Fibroblast of villous mesenchyme (primary cell): ENCODE measurements at places on chromosomes 4 and X. TPM values are rescaled to one million over a fixed set of nuclear protein-coding genes. Genes with fewer than 3 reads are reported as not detected.

DNA sequence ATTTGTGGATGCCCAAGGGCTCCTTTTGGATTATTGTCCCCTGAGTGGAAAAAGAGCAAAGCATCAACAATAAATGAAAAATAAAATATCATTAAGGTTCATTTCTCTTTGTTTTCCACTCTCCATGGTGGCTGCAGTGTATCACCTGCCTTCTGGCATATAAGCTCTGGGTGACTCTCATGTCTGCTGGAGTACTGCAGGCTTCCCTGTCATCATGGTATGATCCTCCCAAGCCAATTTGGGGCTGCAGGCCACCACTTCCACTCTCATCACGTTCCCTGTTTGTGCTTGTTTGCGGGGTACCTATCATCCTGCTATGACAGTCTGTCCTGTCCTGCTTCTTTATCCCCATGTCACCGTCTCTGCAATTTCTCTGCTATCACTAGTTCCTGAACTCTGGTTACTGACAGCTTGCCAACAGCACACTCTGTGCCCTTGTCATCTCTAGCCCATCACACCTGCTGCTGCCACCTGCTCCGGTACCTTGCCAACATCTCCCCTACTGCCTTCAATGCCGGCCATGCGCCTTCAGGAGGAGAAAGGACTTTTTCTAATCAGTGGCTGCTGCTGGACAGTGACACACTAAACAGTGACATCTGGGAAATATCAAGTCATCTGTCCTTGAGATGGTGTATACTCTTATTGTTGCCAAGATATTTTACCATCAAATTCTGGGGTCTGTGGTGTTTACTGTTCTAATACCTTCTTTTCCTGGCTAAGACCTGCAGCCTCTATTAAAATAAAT lies 23.0 kb upstream of the FGF5 start:
- no peak for DNase-seq

- no peak for DNase-seq
These were observed 18.3 kb upstream of the HTRA3 start for GRCh38 chr4:8251110-8251883.

DNA sequence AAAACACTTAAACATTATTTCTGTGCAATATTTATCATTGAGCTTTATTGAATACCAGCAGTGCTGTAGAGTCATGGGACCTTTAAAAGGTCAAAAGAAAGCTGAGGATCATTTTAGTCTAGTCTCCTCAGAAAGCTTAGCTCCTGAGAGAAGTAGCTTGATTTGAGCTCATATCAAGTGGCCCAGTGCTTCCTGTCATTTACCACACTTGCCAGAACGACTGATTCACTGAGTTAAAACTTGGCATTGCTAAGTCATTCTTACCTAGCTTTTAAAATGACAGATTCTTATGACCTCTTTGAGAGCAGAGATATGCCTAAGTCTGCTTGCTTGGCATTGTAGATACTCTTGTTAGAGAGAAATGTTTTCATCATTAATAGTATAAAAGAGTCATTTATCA lies 15.2 kb downstream of the SEPTIN11 start:
- DNase-seq, result no peak

DNA sequence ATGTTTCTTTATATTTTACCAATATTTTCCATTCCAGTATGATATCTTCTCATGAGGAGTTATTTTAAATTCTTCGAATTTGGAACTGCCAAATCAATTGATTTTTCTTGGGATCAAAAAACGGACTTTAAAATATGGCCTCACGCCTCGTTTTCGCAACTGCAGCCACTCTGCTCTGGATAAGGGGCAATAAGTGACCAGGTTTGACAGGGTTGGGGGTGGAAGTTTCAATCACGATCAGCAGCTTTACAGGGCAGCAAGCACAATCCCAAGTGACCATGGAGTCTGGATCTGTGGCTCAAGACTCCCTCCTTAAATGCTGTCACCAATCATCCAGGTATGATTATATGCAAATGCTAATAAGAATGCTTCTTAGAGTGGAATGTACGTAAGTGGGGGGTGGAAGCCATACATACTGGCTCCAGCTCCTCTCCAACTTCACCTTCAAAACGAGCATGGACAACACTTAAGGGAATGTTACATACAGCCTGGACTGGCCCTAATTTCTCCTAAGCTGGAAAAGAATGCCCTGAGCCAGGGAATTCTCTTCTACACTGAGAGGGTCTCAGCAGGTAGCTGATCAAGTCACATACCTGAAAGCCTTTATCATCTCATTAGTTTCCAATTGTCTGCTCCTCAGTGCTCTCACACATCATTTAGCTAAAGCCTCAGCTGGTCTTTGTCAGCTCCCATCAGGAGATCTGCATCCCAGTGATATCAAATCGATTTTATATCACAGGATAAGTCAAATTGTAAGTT lies 176.9 kb upstream of the DCAF8L1 start:
- no peak for DNase-seq

The TRIM75 gene
- 0.32 TPM in 1 of 2 replicates, not detected in the other for total RNA-seq

DNA sequence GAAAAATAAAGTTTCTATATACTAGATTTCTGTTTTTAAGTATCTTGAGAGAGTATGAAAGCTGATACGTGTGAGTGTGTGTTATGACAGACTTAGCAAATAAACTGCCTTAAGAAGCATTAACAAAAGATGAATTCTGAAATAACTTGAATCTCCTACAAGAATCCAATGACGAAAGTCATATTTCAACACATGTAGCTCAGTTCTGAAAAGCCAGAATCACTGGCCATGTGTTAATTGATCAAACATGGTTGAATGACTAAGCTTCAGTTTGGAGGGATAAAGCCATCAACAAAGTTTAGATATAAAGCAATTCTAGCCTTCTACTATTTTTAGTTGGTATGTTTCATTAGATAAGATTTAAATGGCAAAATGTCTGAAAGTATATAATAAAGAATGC lies 88.5 kb upstream of the ETNPPL start:
- no peak for DNase-seq

- DNase-seq, result no peak
These were observed 28.5 kb upstream of the CRMP1 start for GRCh38 chr4:5921101-5921980.

- DNase-seq, result no peak
These were observed 119.4 kb downstream of the FANCB start for GRCh38 chrX:14753441-14753840.

DNA sequence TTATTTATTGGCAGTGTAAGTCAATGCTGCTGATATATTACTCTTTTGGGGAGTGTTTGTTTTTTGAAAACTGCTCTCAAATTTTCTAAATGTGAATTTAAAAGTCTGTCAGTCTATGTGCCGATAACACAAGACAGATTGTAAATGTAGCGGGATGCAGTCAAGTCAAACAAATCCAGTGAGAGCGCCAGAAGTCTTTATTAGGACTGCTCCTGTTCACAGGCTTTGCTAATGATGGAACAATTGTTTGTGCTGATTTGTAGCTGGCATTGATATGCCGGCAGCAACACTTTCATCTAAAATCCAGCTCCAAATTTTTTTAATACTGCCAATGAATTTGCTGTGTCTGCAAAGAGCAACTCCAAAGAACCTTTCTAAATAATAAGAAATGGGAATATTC lies 78.7 kb upstream of the TET2 start:
- no peak for DNase-seq

- no peak for DNase-seq
These were observed 88.8 kb downstream of the MAPK10 start for GRCh38 chr4:86271057-86271456.

DNA sequence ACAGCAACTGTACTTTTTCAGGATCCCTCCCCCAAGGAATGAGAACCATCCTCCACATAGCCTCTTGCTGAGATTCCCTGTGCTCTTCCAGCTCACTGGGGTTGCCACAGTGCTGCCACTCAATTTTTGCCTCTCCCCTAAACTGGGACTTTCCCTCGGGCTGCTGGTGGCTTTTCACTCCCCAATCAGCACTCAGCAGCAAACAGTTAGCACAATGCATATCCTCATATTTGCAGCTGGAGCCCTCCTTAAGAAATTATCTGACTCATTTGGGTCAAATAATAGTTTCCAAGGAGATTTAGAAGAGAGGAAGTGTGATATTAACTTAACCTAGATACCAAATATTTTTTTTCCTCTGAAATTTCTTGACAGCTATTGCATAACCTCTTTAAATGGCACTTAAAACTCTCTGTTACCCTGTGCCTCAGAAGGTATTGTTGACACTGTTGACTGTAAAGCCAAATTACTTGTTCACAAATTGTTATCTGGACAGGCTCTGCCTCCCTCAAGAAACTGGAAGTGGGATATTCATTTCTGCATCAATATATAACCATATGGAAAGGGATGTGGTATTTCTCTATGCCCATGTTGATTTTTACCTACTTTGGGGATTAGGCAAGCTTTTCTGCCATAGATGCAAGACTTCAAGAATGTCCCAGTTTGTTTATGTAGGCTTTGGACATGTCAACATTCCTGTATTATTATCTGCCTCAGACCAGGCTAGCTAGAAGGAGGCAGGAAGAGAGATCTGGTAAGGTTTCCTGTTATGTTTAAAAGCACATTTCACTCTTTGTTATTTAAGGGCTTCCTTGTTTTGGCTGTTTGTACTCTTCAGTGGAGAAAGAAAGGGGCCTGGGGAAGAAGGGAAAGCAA lies 58.0 kb downstream of the SEPTIN11 start:
- peak; percentile 90 for DNase-seq

- DNase-seq, result no peak
These were observed 68.8 kb upstream of the STX18 start for GRCh38 chr4:4610672-4611071.

DNA sequence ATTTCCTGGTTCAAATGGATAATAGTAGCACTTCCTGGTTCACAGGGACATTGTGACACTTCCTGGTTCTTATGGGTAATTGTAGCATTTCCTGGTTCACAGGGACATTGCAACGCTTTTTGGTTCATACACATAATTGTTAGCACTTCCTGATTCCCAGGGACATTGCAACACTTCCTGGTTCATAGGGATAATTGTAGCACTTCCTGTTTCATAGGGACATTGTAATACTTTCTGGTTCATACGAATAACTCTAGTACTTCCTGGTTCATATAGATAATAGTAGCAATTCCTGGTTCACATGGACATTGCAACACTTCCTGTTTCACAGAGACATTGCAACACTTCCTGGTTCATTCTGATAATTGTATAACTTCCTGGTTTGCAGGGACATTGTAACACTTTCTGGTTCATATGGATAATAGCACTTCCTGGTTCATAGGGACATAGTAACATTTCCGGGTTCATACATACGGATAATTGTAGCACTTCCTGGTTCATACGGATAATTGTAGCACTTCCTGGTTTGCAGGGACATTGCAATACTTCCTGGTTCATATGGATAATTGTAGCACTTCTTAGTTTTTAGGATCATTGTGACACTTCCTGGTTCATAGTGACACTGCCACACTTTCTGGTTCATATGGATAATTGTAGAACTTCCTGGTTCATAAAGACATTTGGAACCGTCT lies 61.6 kb upstream of the CD99 start:
- no peak for DNase-seq

GRCh38 chr4:60562334-60562733 lies 637.8 kb upstream of the ADGRL3 start:
- DNase-seq, result no peak

The SCD5 gene
- total RNA-seq, result 2.3 and 6.9 TPM in 2 replicates

- peak; percentile 21 for DNase-seq
These were observed 338 bp upstream of the KLHL2 start for GRCh38 chr4:165207016-165207430.

DNA sequence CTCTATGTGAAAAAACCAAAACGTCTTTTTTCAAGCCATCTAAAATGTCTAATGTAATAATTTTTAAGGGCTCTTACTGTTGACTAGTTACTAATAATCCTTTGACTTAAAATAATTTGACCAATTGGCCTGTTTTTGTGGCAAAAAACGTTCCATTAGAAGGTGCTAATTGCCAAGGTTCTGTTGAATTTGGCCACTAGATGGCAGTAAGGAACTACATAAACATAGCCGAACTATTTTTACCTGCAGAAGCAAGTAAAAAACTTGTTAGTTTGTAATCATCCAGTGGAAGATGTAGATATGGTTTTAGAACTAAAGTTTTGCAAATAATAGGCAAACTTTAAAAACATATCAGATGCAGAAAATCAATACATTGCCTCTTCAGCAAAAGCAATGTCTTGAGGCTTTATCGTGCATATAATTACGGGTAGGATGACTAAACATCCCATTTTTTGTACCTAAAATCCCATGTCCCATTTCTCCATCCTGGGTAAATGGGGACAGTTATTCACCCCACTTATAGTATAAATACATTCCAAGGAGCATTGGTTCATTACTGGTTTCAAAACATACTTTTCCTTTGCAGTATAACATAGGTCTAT lies 57.6 kb downstream of the PROM1 start:
- peak; percentile 78 for DNase-seq

DNA sequence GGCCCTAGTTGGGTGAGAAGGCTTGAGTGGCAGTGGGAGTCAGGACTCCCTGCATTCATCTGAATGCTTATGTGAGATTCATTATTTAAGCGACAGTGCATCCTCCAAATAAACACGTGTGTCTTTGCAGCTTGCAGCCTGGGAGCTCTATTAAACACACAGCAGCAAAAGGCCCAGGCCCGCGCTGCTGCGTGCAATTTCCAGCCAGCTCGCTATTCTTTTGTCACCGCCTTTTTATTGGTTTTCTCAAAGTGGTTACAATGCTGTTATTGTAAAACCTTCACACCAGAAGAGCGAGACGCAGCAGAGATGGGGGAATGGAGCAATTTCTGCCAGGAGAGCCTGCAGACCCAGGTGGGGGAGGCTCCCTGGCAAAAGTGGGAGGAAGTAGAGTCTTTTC lies 252.5 kb downstream of the BCOR start:
- no peak for DNase-seq

The P2RY8 gene
- not detected in 2 replicates for total RNA-seq

DNA sequence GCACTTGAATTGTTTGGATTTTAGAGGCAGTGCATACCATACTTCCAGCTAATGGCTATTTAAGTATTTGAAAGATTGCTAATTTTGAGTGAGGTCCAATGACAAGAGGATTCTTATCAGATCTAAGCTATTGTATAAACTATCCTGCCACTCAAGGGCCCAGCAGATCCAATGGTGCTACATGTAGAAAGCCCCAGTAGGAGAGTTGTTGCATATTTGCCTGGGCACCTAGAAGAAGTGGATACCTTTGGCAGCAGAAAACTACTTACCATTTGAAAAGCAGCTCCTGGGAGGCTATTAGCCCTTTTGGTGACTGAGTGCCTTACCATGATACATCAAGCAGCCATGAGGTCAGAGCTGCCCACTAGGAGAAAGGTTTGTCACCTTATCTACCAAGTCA lies 447.3 kb downstream of the C4orf33 start:
- no peak for DNase-seq

GRCh38 chrX:68830419-68831404 lies 1.9 kb downstream of the EFNB1 start:
- no peak for DNase-seq

The GLRB gene
- 6.8 and 16.4 TPM in 2 replicates for total RNA-seq

The SSX4B gene
- total RNA-seq, result not detected in 2 replicates

The NIPAL1 gene
- 1.6 and 4.3 TPM in 2 replicates for total RNA-seq

The RAB39B gene
- under 0.01 and 0.43 TPM in 2 replicates for total RNA-seq

DNA sequence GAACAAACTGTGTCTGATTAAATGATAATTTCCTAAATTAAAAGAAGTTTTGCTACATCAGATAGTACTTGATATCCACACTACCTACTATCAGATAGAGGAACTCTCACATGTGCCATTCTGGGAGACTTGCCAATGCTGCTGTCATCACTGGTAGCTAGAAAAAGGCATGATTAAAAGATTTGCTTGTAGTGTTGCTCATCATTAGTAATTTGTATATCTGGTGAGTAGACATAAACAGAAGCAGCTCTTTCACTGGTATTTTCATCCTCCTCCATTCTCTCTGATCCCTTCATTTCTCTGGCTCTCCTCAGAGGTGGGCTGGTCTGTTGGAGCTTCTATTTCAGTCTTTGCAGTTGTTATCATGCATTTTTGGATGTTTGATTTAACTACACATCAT lies 56.0 kb downstream of the SPRY1 start:
- peak; percentile 86 for DNase-seq

The KLHL34 gene
- total RNA-seq, result not detected in 2 replicates

- DNase-seq, result peak; percentile 55
These were observed 24.6 kb downstream of the NAP1L5 start for GRCh38 chr4:88672987-88673386.

The CXXC4 gene
- 0.32 and 0.43 TPM in 2 replicates for total RNA-seq
